Mesangial cell (primary cell): ENCODE measurements at places on chromosomes 7 and 10. TPM values are rescaled to one million over a fixed set of nuclear protein-coding genes. Genes with fewer than 3 reads are reported as not detected.

ZPBP gene
- not detected in 2 replicates for total RNA-seq

INSIG1 gene
- total RNA-seq = 133 and 241 TPM in 2 replicates

CLDN12 gene
- 22.2 and 31.8 TPM in 2 replicates for total RNA-seq

HOGA1 gene
- total RNA-seq = 3.1 and 18.4 TPM in 2 replicates

SLK gene
- 11.0 and 12.1 TPM in 2 replicates for total RNA-seq

WDR11 gene
- 25.7 and 33.3 TPM in 2 replicates for total RNA-seq

ASAH2 gene
- total RNA-seq = under 0.01 and 0.33 TPM in 2 replicates

GIMAP4 gene
- total RNA-seq = not detected in 2 replicates
